CD4-positive, alpha-beta T cell treated with Interleukin-2 at 100 ng/mL for 4 hours (primary cell): ENCODE measurements at places on chromosomes 13 and 19.
A peak's percentile ranks its signal among the peaks of the same experiment; 100 is the strongest.

DNA sequence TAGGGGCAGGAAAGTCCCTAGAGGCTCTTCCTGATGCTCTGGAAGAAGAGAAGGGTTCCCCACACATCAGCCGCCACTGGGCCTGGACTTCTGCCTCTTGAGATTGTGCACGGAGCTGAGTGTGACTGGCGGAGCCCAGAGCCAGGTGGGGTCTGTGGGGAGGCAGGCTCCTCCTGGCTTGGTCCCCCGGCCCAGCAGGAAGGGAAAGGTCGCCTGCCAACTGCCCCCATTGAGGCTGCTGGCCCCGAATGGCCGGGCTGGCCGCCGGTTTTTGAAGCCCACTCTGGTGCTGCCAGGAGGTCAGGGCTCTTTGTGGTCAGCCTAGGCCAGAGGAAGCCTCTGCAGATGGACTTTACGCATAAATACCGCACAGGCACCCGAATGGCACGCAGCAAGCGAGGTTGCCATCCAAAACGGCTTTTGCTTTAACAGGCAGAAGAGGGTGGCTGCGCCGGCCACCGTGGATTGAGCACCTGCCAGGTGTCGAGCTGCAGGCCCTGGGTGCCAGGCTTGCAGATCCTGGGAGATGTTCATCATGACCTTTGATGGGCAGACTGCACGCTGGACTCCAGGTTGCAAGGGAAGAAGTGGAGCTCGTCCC is 5.0 kb downstream of the DAZAP1 start:
- no peak for DNase-seq

DNA sequence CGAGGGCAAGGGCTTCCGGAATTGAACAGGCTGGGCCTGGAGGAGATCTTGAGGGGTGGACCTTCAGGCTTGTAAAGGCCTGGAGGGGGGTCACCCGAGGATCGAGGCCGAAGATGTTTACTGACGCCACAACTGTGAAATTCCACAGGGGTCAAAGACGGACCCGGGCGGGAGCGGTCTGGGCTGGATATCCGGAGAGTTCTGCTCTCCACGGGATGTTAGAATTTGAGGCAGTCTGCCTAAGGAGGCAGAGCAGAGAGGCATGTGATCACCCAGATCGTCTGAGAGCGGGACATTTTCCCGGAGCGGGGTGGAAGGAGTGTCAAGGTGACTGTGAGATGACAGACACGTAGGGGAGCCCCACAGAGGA is 13.2 kb downstream of the KLHL26 start:
- no peak for DNase-seq

- DNase-seq, result no peak
Observed at GRCh38 chr13:94394723-94395122, 84.8 kb downstream of the DCT start.

- no peak for DNase-seq
Observed at GRCh38 chr13:111482806-111483620, 162.6 kb downstream of the TEX29 start.

- DNase-seq, result no peak
Observed at GRCh38 chr13:76398425-76398824, 487.8 kb downstream of the KCTD12 start.

GRCh38 chr19:4554717-4555116 is 4.8 kb downstream of the SEMA6B start:
- DNase-seq, result no peak

DNA sequence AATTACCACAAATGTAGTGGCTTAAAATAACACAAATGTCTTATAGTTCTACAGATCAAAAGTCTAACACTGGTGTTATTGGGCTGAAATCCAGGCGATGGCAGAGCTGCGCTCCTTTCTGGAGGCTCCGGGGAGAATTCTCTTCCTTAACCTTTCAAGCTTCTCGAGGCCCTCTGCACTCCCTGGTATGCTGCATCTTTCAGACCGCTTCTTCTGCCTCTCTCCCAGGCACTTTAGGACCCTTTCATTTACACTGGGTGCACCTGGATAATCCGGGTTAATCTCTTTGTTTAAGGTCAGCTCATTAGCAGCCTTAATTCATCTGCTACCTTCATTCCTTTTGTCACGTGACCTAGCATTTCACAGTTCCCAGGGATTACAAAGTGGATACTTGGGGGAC is 211.3 kb upstream of the RFC3 start:
- no peak for DNase-seq

DNA sequence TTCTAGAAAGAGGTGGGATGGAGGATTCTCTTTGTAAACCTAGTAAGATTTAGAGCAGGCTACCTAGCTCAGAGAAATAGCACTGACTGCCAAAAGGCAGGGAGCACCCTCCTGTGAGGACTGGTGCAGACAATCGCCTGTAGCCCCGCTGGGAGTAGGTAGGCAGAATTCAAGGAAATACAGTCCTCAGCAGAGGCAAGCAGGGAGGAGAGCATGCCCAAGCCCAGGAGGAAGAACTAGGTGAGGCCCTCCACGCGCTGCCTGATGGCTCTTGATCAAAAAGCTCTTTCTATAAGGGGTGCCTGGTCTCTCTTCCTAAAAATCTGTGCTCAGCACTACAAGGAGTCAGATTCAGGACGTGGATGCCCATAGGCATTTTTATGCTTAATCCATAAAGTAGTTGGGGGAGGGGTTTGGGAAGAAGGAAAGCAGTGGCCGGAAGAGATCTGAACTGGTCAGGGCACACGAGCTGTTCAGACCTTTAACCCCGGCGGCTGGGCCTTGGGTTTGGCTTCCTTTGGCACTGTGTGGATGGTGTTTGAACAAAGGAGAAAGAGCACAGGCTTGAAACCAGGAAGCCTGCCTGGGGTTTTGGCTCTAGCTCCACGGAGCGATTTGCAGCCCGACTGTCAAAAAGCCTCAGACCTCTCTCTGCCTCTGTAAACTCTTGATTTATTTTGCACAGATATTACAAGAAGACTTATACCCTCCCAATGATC is 320.6 kb downstream of the FOXO1 start:
- no peak for DNase-seq

DNA sequence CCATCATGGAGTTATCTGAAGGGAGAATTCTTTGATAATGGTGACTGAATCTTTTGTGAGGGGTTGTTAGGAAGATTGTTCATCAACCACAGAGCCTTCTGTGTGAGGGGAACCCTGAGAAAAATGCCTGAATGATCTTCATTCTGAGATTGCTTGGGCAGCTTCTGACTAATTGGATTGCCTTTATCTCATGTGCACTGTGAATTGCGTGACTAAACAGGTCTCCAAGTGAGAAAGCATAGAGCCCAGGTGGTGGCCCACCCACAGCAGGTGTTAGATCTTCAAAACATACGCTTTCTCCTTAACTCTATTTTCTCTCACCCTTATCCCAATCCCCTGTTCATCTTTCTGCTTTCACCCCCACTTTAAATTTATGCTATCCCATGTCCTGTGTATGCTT is 58.3 kb downstream of the DOCK9 start:
- no peak for DNase-seq

DNA sequence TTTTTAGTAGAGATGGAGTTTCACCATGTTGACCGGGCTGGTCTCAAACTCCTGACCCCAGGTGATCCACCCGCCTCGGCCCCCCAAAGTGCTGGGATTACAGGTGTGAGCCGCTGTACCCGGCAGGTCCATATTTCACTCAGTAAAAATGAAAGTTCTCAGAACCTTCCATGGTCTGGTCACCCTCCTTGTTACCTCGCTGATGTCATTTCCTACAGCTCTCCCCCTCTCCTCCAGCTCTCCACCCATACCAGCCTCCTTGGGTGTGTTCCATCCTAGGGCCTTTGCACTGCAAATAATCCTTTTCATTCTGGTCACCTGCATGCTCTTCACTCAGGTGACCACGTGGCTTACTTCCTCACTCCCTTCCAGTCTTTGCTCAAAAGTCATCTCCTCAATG is 78.2 kb upstream of the TNFSF11 start:
- DNase-seq, result no peak

- DNase-seq, result no peak
Observed at GRCh38 chr13:40749327-40749726, 21.7 kb downstream of the MRPS31 start.

DNA sequence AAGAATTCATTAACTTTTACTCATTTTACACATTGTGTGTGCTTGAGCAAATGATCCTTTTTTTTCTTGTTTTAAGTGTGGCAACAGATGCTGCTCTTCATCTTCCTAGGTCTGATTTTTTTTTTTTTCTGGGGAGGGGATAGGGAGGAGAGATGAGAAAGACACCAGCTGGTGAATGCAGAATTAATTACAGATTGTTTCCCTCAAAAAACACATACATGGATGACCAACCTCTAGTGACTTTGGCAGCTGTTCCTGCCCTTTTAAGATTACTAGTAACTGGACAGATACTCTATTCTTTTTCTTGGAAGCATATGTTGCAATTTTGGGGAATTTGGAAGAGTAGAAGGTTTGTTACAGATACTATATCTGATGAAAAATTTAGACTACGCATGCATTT is 103.6 kb upstream of the MYO16 start:
- no peak for DNase-seq

- peak; percentile 7 for DNase-seq
Observed at GRCh38 chr19:799076-799881, 2.0 kb downstream of the PTBP1 start.

GRCh38 chr19:6694147-6694815 is 24.3 kb upstream of the TNFSF14 start:
- no peak for DNase-seq

GRCh38 chr13:33917190-33917589 is 99.2 kb downstream of the RFC3 start:
- DNase-seq, result no peak

DNA sequence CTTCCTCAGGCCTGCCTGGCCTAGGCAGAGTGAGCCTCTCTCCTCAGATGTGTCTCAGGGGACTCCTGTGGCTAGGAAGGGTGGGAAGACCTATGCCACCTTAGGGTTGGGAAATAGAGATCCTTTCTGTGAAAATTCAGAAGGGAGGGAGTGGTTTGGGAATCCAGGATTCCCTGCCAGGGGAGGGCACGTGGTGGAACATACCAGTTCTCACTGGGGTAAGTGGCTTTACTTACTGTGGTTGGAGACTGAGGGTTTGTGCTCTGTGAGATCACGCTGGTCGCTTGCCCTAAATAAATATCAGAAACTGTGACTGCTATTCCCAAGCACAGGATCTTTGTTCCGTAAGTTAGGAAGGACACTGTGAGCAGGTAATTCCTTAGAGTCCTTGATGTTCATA is 16.9 kb downstream of the CEACAM1 start:
- DNase-seq, result no peak

DNA sequence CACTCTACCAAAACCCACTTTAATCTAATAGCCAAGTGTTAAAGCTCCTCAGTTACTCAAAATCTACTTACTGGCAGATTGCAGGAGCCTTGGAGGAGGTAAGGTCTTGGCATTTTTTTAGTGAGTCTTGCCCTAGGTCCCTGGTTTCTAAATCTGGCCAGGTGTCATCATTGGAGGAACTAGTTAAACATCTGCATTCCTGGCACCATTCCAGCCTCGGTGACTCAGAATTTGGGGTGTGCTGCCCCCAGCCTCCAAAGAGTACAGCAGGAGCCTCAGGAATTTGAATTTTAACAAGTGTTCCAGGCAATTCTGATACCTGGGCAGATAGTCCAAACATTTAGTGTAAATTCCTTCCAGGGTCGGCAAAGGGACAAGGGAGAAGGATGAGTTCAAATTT is 37.4 kb downstream of the KLF5 start:
- no peak for DNase-seq

DNA sequence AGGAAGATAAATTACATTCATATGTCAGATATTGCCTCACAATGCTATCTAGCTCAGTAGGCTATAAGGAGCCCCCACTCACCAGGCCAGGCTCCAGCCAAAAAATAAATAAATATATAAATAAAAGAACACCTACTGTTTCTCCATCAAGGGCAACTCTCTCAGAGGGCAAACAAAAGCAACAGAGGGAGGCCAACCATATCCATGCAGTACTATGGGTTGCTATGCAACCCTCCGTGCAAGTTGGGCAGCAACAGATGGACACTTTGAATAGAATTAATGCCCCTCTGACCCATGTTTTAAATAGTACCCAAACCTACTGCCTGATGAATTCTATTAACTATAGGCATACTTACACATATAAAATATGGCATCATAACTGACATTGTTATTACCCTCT is 279.8 kb upstream of the EDNRB start:
- no peak for DNase-seq

DNA sequence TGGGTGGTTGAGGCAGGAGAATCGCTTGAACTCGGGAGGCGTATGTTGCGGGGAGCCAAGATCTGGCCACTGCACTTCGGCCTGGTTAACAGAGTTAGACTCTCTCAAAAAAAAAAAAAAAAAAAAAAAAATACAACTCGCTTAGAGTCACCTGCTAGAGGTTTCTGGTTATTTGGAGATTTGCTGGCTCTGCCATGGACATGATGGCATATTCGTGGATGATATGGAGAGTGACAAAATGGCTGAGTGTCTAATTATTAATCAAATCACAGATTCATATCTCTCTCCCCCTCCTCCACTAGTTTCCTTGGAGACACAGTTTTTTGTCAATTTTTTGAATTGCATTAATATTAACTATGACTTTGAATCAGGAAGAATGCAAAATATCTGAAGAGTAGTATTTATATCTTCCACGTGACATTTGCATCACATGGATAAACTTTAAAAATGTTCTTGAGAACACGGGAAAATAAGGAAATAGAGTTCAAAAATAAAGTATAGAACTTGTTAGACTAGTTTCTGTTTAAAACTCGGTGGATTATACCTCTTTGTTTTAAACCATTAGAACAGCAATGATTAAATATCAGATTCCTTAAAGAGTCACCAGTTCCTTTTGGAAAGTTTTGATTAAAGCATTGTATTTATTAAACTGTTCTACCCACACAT is 47.8 kb downstream of the KLF5 start:
- no peak for DNase-seq

- DNase-seq, result no peak
Observed at GRCh38 chr19:32677657-32678056, 2.0 kb downstream of the RGS9BP start.

- DNase-seq, result no peak
Observed at GRCh38 chr19:34837262-34837661, 64.2 kb upstream of the ZNF599 start.

- DNase-seq, result no peak
Observed at GRCh38 chr13:40961826-40962225, 57.3 kb downstream of the ELF1 start.

- DNase-seq, result no peak
Observed at GRCh38 chr13:66774046-66774445, 456.1 kb downstream of the PCDH9 start.

DNA sequence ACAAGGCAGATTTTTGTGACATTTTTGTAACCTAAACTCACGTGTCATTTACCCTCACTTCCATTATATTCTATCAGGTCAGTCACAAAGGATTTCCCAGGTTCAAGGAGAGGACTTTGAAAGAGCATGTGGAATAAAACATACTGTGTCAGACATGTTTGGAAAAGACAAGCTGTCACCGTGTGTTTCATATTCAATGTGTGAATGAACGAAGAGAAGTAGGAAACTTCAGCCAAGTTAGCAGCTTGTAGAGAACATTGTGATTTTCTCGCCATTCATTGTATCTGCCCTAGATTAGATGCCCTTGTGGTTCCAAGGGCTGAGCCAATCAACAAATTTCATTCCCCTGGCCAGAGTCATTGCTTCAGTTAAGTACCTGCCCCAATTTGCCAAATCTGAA is 2288.9 kb upstream of the PCDH20 start:
- no peak for DNase-seq
